Chondrocyte (in vitro differentiated cells): ENCODE measurements at places on chromosomes 12 and 14. TPM values are rescaled to one million over a fixed set of nuclear protein-coding genes. Genes with fewer than 3 reads are reported as not detected.

Gene LUM
- 462 to 834 TPM (median 481 TPM) in 3 replicates for total RNA-seq

Gene WASHC4
- total RNA-seq, result 55.8 to 57.7 TPM (median 56.0 TPM) in 3 replicates

Gene TBX3
- 0.53 to 2.9 TPM (median 2.5 TPM) in 3 replicates for total RNA-seq

Gene DCN
- 723 to 2,473 TPM (median 743 TPM) in 3 replicates for total RNA-seq

Gene GPR84
- total RNA-seq, result not detected in 3 replicates

Gene ACVRL1
- total RNA-seq, result 0.36 to 0.60 TPM in 2 of 3 replicates, not detected in the other

DNA sequence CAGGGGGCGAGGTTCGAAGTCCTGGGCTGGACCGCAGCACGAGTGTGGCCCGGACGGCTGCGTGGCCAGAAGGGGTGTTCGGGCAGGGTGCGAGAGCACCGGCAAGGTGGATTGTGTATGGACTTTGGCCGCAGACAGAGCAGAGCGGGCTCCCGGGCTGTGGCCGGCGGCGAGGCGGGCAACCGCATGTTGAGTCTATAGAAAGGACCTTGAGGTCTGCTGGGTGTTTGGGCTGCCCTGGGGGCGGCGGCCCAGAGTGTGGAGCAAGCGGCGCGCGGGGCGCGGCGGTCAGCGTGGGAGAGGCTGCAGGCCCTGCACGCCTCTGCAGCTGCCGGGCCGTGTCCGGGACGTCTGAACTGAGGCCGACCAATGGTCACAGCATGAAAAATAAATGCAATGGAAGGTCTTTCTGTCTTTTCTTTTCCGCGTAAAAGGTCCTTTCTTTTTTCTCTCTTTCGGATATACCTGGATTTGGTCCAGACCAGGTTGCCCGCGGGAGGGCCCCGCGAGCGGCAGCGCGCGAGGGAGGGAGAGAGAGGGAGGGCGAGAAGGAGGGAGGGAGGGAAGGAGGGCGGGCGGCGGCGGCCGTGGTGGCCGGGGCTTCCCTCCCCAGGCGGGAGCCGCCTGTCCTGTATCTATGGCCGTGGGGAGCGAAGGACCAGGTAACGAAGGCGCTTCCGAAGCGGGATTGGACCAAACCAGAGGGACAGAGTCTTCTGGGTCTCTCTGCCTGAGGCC, 5.5 kb upstream of the HOXC9 start:
- peak overlapping the region; percentile 69 for H3K4me3 ChIP-seq
- H3K27ac ChIP-seq, result no peak overlapping the region
- H3K4me1 ChIP-seq, result peaks cover 20% of the 10 kb centered on the region
- DNase-seq, result no peak

DNA sequence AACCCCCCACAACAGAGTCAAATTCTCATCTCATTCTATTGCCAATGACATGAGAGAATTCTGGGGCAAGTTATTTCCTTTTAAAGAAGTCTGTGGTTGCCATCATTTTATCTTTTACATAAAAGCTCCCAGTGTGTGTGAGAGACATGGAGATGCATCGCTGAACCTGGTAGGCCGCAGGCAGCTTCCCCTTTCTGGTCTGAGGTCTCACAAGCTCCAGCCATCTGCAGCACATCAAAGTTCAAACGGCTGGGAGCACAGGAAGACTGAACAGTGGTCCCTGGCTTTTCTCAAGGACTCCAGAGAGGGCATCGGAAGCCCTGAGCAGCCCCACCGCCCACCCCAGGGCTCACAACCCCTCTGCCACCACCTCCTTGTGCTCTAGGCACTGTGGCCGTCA, 141.7 kb downstream of the RIMBP2 start:
- H3K27ac ChIP-seq, result no peak overlapping the region
- no peaks in the 10 kb centered on the region for H3K27me3 ChIP-seq
- H3K4me1 ChIP-seq, result no peaks in the 10 kb centered on the region

- no peaks in the 10 kb centered on the region for H3K4me1 ChIP-seq
- no peak overlapping the region for H3K4me3 ChIP-seq
- no peaks in the 10 kb centered on the region for H3K36me3 ChIP-seq
- no peak overlapping the region for H3K27ac ChIP-seq
Observed at GRCh38 chr14:97107080-97107479, 309.9 kb downstream of the VRK1 start.

DNA sequence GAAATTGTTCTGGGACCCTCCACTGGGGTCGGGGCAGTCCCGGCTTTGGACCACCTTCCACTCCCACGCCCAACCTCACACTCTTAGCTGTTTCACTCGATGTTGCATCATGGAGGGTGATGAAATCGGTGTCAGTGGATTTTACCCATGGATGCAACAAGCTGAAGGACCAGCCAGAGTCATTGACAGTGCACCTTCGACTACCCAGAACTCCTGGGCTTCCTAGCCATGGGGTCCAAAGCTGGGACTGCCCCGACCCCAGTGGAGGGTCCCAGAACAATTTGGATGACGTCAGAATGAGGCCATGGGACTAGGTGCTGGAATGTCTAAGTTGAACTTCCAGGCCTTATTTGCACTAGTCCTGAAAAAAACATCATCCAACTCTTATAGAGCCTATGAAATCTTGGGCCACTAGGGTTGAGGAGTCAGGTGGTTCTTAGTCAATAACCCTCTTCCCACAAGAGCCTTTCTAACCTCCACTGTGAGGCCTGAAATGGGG, 882 bp upstream of the IL23A start:
- H3K27ac ChIP-seq, result no peak overlapping the region
- peaks cover 18% of the 10 kb centered on the region for H3K4me1 ChIP-seq
- H3K4me3 ChIP-seq, result no peak overlapping the region
- no peaks in the 10 kb centered on the region for H3K27me3 ChIP-seq
- H3K36me3 ChIP-seq, result peaks cover 8% of the 10 kb centered on the region

GRCh38 chr14:22560662-22561365, 28.2 kb downstream of the DAD1 start:
- H3K4me1 ChIP-seq, result peaks cover 41% of the 10 kb centered on the region
- H3K27ac ChIP-seq, result no peak overlapping the region
- no peak overlapping the region for H3K4me3 ChIP-seq
- no peak for DNase-seq
- peaks cover 12% of the 10 kb centered on the region for H3K36me3 ChIP-seq

DNA sequence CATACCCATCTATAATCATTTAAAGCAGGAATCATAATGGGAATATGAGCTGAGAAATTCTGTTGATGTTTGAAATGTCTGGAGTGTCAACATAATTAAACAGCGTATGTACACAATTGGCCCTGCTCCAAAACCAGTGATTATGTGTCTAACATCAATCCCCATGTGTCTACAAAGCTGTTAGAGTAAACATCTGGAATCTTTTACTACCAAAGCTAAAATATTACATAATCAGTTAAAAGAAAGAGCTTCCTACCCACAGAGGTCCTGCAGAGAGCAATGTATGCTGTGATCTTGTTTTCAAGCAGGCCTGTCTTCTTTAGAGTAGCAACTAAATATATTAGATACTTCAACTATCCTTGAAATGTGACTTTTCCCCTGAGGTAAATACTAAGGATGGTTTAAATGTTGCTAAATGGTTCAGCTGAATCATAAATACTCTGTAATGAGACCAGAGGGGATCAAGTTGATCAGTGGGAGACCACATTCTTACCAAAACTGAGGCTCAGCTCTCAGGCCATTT, 74.3 kb downstream of the RASSF8 start:
- H3K27me3 ChIP-seq, result no peaks in the 10 kb centered on the region
- no peak overlapping the region for H3K27ac ChIP-seq
- H3K4me3 ChIP-seq, result no peak overlapping the region
- no peak for DNase-seq

DNA sequence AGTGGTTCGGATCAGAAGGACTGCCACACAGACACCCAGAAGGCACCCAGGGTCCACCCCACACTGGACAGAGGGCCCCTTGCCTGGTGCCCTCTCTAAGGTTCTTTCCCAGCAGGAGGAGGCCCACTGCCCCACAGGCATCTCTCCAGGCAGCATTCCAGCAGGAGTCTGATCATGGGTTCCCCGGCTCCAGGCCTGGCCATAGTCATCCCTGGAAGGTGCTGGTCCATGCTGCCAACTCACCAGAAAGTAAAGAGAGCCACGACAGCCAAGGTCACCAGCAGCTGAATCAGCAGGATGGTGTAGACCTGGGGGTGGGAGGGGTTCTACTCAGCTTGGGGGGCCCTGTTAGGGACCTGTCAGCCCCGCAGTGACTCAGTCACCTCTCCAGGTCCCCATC, 6.4 kb downstream of the FAIM2 start:
- H3K4me3 ChIP-seq, result no peak overlapping the region
- peaks cover 17% of the 10 kb centered on the region for H3K27me3 ChIP-seq
- peak; percentile 60 for DNase-seq
- peaks cover under 1% of the 10 kb centered on the region for H3K36me3 ChIP-seq

DNA sequence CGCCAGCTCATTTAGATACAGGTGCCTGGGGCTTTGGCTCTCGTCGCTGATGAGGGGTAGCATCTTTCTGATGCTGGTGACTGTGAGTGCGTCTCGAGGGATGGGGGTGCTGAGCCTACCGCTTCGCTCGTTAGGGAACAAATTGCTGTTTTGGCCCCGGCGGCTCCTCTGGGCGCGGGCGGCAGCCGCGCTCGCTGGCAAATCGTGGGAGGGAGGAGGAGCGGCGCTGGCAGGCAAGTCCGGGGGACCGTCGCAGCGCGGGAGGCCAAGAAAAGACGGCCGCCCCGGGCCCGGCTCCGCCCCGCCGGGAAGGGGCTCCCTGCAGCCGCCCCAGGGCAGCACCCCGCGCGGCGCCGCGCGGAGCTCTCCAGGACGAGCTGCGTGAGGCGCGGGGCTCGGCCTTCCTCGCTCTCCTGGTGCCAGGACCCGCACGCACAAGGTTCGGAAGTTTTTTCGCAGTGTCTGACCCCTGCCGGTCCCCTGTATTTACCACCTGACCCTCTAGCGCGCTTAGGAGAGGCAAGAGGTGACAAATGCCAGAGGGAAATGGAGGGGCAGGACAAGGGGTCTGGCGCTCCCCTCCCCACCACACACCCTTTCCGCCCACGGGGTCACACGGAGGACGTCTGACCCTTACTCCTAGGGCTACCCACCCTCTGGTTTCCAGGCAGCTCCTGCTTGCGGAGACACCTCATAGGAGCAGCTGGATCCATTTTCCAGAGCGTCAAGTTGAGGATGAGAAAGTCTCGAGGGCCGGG, 899 bp upstream of the KCNH3 start:
- peak overlapping the region; percentile 68 for H3K4me3 ChIP-seq
- H3K4me1 ChIP-seq, result peaks cover 11% of the 10 kb centered on the region
- DNase-seq, result no peak
- no peak overlapping the region for H3K27ac ChIP-seq

- DNase-seq, result no peak
- no peaks in the 10 kb centered on the region for H3K36me3 ChIP-seq
- peaks cover 59% of the 10 kb centered on the region for H3K4me1 ChIP-seq
- H3K27me3 ChIP-seq, result no peaks in the 10 kb centered on the region
Observed at GRCh38 chr12:27560126-27560525, 36.1 kb downstream of the PPFIBP1 start.

GRCh38 chr14:100830681-100831080, 4.8 kb downstream of the MEG3 start:
- no peak for DNase-seq
- no peaks in the 10 kb centered on the region for H3K4me1 ChIP-seq
- peaks cover 10% of the 10 kb centered on the region for H3K27me3 ChIP-seq
- H3K4me3 ChIP-seq, result no peak overlapping the region
- no peak overlapping the region for H3K27ac ChIP-seq
- H3K36me3 ChIP-seq, result peaks cover 1% of the 10 kb centered on the region

DNA sequence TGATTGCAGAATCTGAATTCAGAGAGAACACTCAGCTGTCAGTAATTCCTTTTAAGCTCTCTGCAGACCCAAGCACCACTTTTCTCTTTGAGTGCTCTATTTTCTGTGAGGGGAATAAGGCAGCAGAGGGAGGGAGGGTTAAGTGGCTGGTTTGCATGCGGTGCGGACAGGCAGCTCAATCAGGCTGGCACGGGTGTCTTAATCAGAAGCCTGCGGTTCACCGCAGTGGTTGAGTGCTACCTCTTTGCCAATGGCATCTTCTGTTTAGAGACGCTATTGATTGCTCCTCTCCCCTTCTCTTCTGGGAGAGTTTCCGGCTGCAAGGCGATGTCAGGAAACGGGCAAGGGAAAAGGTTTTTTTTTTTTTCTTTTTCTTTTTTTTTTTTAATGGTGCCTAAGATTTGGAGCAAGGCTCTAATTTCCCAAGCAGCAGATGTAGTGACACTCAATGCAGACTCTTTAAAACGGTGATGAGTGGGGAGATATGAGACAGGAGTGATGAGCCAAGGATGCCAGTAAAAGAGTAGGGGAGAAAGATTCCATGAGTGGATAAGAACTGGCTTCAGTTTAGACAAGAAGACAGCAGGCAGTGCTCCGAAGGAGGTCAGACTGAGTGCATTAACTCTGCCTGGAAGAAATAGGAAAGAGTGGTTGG, 533.7 kb upstream of the SEL1L start:
- DNase-seq, result no peak
- no peaks in the 10 kb centered on the region for H3K36me3 ChIP-seq
- H3K4me1 ChIP-seq, result no peaks in the 10 kb centered on the region
- no peaks in the 10 kb centered on the region for H3K27me3 ChIP-seq

DNA sequence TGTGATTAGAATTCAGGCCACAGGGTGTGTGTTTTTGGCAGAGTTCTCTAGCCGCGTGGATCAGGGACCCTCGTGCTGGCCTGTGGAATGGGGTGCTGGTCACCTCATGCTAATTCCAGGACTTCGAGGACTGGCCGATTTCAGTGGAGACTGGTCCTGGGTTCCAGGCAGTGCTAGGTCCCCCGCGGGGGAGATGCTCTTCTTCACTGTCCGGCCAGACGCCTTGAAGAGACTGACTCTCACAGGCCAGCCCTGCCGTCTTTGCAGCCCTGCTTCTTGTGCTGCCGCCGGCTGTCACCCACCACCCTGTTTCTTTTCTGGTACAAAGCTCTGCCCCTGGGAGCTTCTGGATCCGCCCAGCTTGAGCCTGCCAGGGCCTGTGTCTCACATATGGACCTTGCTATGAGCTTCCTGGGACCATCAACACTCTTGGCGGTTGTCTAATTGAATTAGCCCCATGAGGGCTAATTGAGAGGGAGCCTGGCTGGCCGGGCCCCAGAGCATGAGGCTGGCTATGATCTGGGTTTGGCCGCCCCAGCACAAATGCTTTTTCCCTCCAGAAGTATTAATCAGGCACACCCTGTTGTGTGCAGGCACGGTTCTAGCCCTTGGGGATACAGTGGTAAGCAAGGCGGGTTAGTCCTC, 8.2 kb downstream of the MLXIP start:
- H3K27ac ChIP-seq, result peak overlapping the region; percentile 61
- no peak overlapping the region for H3K4me3 ChIP-seq
- H3K27me3 ChIP-seq, result no peaks in the 10 kb centered on the region
- peaks cover 13% of the 10 kb centered on the region for H3K36me3 ChIP-seq
- peak; percentile 77 for DNase-seq

DNA sequence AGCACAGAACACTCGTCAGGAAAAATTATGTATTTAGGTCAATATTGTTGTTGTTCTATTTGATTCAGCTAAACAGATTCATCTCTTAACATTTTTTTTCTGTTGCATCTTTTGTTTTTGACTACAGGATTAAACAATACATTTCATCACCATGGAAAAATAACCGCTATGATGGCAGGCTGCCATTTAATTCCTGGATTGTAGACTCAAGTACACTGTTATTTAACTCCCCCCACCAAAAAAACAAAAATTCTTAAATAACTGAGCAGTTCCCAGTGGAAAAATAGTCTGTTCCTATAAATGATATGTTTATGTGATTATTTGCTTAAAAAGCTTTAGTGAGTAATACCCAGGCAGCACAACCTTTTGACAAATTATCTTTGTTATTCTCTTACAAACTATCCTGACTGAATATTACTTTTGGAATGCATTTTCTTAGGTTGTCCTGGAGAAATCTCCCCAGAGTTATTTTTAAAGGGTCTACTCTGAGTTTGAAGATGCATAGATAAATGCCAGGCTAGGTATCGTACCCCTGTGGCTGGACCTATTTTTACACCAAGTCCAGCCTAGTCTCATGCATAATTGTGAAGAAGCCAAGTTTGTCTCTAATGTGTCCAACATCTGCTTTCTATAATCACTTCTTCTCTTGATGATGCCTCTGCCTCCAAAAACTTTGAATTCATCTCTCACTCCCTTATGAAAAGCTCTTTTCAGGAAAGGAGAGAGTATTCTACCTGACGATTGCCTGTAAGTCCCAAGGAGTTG, 3.7 kb downstream of the KERA start:
- peak overlapping the region; percentile 3 for H3K27ac ChIP-seq
- H3K27me3 ChIP-seq, result no peaks in the 10 kb centered on the region
- no peaks in the 10 kb centered on the region for H3K36me3 ChIP-seq
- peaks cover 10% of the 10 kb centered on the region for H3K4me1 ChIP-seq
